ENCODE measurements at places on chromosomes 12 and 14.

GRCh38 chr12:52355176-52355575 lies 12.1 kb downstream of the KRT85 start:
- no peak for DNase-seq

DNA sequence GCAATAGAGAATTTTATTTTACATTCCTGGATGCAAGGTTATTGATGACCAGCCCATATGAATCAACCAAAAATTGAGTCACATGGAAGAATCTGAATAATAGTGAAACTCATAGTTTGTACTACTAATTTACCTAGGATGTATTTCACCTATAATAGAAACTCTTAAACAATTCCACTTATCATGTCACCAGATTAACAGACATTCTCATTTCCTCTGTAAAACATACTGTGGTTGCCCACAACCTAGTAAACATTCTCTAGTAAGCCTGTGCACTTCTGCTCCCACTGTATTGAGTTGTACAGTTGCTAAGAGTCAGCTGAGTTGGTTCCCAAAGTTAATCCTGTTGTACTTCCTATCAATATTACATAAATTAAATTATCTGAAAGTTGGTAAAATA lies 196.6 kb upstream of the TMTC1 start:
- DNase-seq, result no peak

DNA sequence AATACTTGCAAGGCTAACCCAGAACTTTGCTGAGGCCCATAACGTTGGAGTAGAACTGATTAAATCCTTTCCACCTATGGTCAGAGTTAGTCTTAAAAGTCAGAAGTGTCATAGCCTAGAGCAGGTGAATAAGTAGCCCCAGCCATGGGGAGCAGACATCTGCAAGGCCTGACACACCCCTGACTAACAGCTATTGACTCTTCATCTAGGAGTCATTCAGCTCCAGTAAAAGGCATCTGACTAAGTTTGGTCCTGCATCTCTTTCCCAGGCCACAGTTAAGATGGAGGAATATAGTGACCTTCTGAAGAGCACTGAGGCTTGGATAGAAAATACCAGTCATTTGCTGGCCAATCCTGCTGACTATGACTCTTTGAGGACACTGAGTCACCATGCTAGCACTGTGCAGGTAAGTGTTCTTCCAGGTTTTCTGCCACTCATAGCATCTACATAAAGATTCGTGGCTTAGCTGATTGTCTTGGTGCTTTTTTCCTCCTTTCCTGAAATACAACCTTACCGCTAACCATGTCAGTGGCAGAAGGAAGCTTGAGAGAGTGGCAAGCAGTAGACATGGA lies 212.9 kb downstream of the ESR2 start:
- DNase-seq, result no peak

GRCh38 chr12:98013560-98013959 lies 501.8 kb upstream of the TMPO start:
- no peak for DNase-seq

GRCh38 chr14:98160901-98161300 lies 1111.1 kb downstream of the BCL11B start:
- DNase-seq, result no peak

DNA sequence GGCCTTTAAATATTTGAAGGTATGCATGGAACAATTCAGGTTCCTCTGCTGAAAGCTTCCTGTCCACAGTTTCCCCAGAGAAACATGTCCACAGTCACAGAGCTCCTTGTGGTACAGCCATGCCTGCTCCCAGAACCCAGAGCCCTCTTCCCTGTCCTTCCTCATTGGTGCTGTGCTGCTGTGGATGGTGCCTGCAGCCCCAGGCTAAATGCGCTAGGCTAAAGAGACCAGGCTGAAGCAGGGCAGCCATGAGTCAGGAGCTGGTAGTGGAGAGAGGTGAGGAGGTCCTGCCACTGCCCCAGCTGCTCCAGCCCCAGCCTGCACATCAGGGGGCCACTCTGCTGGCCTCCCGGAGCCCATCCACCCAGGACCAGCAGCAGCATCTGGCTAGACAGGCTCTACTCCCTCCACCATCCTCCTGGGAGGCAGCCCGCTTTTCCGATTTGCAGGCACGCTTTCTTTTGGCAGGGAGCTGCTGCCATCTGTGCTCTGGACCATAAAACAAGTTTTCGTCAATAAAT lies 65.4 kb upstream of the DDX11 start:
- DNase-seq, result no peak

DNA sequence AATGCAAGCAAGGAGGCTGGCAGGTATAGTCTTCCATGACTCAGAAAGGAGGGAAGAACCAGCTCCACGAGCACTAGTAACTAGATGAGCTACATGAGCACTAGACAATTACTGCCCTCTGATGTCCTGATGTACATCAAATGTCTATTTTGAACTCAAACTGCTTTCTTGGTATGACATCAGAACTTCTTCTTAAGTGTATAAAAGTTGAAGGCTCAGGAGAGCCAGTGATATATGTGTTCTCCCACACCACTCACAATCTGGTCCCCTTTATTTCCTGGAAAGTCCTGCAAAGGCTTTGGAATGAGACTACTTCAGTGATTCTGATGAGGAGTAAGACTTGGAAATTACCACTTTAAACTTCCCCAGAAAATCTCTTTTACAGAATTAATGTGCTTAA lies 18.5 kb upstream of the DHRS7 start:
- DNase-seq, result no peak

GRCh38 chr12:80860206-80860605 lies 77.5 kb downstream of the LIN7A start:
- no peak for DNase-seq

GRCh38 chr14:53187921-53188463 lies 34.9 kb upstream of the DDHD1 start:
- DNase-seq, result no peak

DNA sequence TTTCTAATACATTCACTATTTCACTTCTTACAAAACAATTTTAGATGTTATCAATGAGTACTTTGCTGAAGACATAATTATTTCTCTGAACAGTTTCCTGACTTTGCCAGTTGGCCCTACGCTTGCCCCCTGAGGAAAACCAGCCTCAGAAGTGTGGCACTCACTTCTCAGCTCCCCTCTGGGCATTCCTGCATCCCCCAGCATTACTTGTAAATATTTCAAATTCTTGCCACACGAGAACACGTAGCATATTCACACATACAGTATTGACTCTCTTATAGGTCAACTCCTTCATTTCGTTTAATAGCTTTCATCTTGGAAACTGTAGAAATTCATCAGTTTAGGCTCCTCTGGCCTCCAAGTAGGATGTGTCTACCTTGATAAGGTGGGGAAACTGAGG lies 65.2 kb downstream of the OTX2 start:
- no peak for DNase-seq

- DNase-seq, result no peak
Observed at GRCh38 chr12:61254225-61254624, 1006.0 kb upstream of the USP15 start.

DNA sequence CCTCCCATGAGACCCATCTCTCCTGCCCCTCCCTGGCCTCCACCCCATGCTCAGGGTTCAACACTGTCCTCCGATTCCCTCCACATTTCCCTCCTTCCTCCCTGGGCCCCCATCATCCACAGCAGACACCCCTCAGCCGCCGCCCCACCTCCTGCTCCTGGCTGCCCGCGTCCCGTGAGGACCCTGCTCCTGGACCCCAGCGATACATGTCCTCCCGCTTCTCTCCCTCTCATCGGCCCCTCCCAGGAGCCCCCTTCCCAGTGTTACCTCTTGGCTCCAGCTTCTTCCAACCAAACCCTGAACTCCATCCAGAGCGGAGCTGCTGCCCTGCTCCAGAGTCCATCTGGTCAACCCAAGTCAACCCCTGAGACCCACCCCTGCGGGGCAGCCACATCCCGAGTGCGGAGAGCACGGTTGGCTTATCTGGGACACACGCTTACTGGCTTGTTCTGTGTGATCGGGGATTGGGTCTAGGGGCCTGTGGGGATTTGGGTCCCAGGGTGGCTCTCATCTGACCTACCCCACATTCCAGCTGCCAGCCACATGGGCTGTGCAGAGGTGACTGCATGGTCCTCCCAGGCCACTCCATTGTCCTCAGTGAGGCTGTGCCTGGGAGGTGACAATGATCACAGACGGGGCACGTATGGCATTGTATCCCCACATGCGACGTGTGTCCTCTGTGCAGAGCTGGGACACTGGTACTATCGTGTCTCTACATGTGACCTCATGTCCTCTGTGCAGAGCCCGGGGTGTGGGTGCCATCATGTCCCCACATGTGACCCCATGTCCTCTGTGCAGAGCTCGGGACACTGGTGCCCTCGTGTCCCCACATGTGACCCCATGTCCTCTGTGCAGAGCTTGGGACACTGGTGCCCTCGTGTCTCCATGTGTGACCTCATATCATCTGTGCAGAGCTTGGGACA lies 333.6 kb downstream of the ADGRD1 start:
- DNase-seq, result no peak

DNA sequence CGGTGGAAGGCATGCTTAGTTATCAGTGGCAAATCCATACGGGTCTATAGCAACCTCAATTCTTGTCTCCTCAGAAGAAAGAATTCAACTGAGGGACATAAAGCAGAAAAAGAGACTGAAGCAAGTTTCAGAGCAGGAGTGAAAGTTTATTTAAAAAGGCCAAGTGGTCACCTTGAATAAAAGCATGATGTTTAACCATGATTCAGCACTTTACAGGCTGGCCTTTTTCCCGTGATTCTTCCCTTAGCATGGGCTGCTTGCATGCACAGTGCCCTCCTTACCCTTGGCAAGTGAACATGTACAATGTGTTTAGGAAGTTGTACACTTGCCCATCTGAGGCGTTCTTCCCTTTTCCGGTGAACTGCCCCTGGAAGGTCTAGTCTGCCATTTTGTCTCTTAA lies 225.3 kb downstream of the ATP23 start:
- no peak for DNase-seq

DNA sequence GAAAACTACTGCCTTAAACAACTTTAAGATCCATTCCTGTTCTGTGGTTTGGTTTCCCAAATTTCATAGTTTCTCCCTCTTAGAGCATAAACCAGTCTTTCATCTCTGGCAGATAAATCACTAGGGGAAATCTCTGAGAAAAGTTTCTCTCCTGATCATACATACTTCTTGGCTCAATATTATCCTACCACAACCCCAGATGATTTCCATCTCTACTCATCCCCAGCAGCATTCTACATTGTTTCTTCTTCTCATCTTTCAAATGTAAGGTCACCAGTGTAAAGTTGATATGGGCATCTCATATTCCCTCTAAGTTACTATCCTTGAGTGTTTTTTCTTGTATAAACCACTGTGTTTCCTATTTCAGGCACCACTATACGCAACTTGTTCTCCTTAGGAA lies 45.9 kb upstream of the PLEKHG7 start:
- no peak for DNase-seq

- no peak for DNase-seq
Observed at GRCh38 chr12:94041850-94042249, 106.5 kb upstream of the PLXNC1 start.

- no peak for DNase-seq
Observed at GRCh38 chr12:67048371-67048770, 220.8 kb upstream of the CAND1 start.

DNA sequence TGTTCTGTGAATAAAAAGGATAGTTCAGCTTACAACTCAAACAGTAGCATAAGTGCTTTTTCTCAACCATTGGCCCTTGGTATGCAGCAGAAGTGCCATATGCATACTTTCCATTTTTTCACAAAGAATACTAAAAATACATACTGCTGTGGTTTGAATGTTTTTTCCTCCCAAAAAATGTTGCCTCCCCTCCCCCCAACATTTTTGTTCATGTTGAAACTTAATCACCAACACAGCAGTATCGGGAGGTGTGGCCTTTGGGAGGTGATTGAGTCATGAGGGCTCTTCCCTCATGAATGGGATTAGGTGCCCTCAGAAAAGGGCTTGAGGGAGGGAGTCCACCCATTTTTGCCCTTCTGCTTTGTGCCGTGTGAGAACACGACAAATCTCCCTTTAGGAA lies 198.6 kb downstream of the ESR2 start:
- DNase-seq, result no peak

DNA sequence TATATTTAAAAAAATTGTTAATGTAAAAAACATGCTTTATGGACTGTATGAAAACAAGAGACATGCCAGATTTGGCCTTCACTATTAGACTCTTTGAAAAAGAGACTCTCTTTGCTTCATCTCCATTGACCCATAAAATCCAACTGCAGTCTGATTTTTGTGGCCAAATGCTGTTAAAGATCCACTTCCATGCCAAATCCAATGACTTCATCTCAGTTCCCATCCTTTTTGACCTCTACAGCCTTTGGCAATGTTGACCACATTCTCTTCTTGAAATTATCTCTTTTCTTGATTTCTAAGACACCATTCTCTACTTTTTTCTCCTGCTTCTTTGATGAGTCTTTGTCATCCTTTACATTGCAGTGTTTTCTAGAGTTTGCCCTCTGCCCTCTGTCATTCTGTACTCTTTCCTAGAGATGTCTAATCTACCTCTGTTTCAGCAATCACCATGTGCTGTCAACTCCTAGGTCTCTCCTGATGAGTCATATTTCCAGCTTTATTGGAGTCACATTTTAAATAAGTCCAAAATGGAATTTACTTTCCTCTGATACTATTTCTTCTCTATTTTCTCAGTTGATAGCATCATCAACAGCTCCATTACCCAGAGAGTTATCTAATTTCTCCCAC lies 2.4 kb downstream of the TMPRSS12 start:
- no peak for DNase-seq

- DNase-seq, result no peak
Observed at GRCh38 chr12:127896661-127897060, 370.3 kb upstream of the TMEM132C start.

DNA sequence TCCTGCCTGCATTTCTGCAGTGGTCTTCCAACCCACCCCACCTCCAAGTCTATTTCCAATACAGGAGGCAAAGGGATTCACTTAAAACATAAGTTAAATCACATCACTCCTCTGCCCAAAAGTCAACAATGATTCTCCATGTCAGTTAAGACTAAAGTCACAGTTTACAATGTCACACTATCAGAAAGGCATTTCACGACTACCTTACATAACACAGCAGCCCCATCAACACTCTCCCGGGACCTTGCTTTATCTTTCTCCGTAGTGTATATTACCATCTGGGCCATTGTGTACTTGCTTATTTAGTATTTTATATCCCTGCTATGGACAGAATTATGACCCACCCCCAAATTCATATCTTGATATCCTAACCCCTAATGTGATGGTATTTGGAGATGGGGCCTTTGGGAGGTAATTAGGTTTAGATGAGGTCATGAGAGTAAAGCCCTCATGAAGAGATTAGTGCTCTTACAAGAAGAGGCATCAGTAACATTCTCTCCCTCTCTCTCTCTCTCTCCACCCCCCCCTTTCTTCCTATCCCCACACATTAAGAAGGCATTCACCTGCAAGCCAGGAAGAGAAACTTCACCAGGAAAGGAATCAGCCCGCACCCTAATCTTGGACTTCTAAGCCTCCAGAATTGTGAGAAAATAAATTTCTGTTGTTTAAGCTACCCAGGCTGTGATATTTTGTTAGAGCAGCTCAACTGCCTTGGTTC lies 112.7 kb downstream of the GXYLT1 start:
- DNase-seq, result no peak

- DNase-seq, result no peak
Observed at GRCh38 chr12:59643550-59643949, 47.7 kb downstream of the SLC16A7 start.

Data from DMS153 (cell line).